ENCODE measurements at places on chromosomes 2 and 18.

GRCh38 chr2:39416140-39416539 lies 20.9 kb downstream of the MAP4K3 start:
- DNase-seq, result peak; percentile 49

GRCh38 chr18:76391746-76392145 lies 103.3 kb downstream of the ZNF516 start:
- DNase-seq, result no peak

DNA sequence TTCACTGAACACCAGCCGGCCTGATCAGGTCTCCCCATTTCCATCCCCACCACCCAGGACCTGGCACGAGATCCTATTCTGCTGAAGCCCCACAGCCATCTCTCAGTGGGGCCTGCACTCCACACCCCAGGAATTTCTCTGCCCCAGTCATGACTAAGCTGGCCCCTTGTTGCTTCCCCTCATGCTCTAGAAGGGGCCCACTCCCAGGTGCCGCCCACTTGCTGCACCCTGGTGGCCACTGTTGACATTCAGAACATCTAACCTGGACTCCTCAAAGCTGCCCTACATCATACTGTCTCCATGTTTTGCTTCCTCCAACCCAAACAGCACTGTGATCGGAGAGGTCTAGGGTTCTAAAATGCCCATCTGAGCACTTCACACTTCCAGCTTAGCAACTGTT lies 90.7 kb upstream of the KLHL29 start:
- DNase-seq, result no peak

DNA sequence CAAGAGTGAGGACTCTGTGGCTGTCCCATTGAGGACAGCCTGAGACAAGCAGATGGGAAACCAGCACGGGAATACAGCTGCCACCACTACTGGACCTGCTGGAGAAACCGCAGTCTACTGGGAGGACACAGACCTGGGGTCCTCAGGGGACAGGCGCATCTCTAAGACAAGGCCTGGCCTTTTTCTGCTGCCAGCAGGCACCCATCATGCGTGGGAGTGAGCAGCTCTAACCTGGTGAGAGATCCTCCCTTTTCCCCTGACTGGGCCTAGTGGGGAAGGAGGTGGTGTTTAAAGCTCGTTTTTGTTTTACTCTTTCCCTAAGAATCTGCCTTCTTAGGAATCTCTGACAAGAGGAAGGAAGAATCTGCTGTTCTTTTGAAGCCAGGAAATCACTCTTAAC lies 36.6 kb downstream of the CYRIA start:
- no peak for DNase-seq

DNA sequence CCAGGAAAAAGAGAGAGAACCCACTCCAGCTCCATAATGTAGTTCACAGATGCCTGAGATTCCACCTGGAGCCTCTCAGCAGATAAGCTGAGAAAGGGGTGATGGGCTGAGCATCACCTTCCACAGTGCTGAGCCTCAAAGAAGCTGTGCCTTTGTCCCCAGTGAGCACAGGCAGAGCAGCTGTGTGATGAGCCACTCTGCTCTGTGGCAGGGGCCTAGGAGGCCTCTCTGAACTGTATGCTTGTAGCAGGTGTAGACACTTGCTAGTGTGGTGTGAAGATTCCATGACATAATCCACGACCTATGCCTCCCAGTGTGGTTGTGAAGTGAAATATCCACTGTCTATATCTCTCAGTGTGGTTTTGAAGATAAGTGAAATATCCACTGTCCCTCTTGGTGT lies 70.4 kb upstream of the MGAT4A start:
- no peak for DNase-seq

GRCh38 chr2:200668478-200668877 lies 82.7 kb downstream of the AOX1 start:
- no peak for DNase-seq

GRCh38 chr18:32868406-32868805 lies 95.6 kb upstream of the KLHL14 start:
- no peak for DNase-seq

DNA sequence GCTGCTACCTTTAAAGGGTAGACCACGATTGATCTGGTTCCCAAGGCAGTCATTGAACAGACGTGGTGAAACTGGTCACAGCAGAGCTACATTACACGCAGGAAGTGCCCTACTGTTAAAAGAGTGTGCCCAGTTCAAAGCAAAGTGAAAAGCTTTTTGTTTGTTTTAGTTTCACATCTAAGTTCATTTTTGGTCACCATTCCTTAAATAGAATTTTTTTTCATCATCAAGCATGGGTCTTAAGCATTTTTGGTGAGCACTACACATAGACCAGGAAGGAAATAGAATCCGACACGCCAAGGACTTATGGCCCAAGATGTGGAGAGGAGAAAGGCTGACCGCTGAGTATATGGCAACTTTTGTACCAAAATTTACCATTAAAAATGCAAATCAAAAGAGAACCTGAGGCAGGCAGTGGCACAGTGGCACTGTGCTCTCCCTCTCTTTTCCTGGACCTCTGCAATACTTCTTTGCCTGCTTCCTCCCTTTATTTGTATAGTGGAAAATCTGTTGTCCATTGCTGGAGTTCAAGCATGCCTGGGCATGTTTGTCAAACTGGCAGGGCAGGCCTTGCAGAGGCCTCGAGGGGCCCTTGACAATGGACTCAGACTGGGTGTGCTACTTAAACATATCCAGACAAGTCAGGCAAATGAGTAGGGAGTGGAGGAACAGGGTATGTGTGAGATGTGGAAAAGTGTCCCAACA lies 42.6 kb upstream of the HNRNPA3 start:
- DNase-seq, result peak; percentile 19

- no peak for DNase-seq
Observed at GRCh38 chr2:212745359-212745758, 206.8 kb upstream of the ERBB4 start.

GRCh38 chr2:48250943-48251342 lies 279.0 kb upstream of the STON1 start:
- DNase-seq, result no peak

Measured in DMS 273 treated with DMSO at 0.1 percent for 48 hours (cell line).